ENCODE measurements at places on chromosomes 13 and 19. TPM values are rescaled to one million over a fixed set of nuclear protein-coding genes. Genes with fewer than 3 reads are reported as not detected.

The CEACAM7 gene
- total RNA-seq = 3.4 TPM

The PEX11G gene
- 2.7 TPM for total RNA-seq

The LYL1 gene
- total RNA-seq = 11.5 TPM

The POU4F1 gene
- total RNA-seq = not detected

The ZNF442 gene
- 2.2 TPM for total RNA-seq

The CYSLTR2 gene
- total RNA-seq = 0.49 TPM

The TMEM255B gene
- 6.4 TPM for total RNA-seq

The ELSPBP1 gene
- total RNA-seq = not detected

The ATP8B3 gene
- total RNA-seq = 3.2 TPM

GRCh38 chr19:29590278-29590677 is 15.8 kb upstream of the POP4 start:
- DNase-seq = no peak

DNA sequence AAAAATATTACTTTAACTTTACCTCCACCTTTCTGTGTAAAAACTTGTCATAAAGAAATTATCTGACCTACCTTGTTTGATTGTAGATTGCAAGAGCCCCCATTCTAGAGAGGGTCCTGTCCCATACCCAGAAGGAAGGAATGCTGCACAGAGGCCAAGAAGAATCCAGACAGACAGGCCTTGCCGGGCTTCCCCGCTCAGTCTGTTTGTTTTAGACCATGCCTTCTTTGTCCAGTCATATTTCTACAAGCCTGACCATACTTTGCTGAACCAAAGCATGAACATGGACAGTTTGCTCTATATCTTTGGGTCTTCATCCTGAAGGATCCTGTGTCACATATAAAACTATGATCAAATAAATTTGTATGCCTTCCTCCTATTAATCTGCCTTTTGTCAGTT is 95.8 kb upstream of the MYCBP2 start:
- DNase-seq = no peak

DNA sequence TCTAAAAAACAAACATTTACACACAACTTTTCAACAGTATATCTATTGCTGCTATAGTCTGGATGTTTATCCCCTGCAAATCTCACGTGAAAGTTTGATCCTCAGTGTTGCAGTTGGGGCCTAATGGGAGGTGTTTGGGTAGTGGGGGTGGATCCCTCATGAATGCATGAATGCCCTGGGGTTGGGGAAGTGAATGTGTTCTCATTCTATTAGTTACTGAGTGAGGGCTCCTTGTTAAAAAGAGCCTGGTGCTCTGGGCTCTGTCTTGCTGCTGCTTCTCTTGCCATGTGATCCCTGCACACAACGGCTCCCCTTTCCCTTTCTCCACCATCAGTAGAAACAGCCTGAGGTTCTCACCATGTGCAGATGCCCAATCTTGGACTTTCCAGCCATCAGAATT is 242.7 kb upstream of the HTR2A start:
- DNase-seq = no peak

DNA sequence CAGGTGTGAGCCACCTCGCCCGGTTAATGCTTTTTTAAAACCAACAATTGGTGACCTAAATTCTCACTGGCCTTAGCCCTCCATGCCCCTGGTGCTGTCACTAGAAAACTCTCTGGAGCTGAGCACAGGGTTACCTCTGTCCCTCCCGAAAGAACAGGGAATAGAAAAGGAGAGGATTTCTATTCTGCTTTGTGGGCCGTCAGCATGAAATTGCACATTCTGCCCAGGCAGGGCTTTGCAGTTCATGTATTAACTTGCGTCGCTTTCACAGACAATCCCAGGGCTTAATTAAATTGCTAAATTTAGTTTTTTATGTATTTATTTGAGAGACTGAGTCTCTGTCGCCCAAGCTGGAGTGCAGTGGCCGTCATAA is 583 bp upstream of the ZNF480 start:
- no peak for DNase-seq

- no peak for DNase-seq
These were observed 14.3 kb downstream of the RASA3 start for GRCh38 chr13:114118086-114118485.

GRCh38 chr13:95455782-95456181 is 96.7 kb upstream of the CLDN10 start:
- no peak for DNase-seq

DNA sequence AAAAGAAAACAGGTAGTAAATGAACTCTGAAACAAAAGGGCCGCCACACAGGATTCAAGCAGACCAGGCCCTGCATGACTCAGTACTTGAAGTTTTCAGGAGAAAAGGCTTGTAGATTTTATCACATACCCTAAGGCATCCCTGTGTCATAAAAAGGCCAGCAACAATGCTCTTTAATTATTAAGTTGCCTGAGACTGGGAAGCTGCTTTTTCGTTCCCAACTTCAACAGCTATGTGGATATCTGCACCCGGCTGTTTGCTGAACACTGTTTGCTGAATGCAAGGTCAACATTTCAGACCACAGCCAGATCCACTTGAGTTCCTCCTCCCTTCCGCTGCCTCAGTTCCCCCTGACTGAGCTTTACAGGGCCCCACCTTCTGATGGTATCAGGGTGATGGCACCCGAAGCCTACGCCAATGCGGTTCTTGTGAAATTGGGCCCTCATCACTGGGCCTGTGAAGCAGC is 6.1 kb upstream of the ECH1 start:
- no peak for DNase-seq

DNA sequence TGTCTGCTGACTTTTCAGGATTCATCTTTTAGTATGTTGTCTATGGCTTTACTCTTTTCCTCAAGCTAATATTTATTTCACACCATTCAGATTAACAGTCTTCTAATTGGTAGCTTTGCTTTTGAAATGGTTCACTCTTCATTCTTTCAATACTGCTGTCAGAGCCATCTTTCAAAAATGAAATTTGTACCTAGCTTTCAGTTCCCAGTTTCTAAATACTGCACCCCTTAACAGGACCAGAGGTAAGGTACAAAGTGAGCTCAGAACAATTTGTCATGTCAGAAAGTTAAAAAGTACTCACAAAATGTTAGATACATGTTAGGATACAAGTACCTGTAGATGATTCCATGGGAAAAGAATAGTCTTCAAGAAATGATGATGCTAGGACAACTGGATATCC is 83.0 kb downstream of the FNDC3A start:
- DNase-seq = no peak

- DNase-seq = no peak
These were observed 85.5 kb upstream of the FGF14 start for GRCh38 chr13:102487330-102487729.

- no peak for DNase-seq
These were observed 24.9 kb downstream of the RCBTB1 start for GRCh38 chr13:49560270-49561061.

- no peak for DNase-seq
These were observed 110.5 kb upstream of the SLITRK1 start for GRCh38 chr13:83992566-83993358.
